ENCODE measurements at places on chromosomes 3 and 15.

DNA sequence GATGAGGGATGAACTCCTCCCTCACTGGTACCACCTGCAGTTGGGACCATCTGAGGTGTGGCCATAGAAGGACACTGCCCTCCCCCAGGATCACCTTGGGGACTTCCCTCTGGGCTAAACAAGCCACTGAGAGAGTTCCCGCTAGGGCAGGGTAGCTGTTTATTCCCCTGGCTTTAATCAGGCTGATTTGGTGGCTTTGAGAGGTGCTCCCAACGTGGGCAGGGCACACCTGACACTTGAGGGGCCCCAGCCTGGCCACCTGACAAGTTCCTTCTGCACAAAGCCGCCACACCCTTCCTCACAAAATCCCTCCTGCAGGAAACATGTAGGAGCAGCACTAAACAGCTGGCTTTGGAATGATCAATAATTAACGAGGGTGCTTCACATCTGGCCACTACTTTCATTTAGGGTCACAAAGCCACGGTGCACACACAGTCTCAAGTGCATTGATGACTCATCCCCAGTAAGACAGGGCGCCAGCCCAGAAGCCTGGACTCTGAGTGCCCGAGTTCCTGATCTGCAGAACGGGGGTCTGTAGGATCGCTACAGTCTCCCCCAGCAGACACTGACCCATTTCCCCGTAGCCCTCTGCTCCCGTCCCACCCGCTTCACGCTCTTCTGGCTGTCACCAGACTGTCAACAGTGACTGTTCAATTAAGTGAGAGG, 75.1 kb downstream of the ATP10A start:
- H3K36me3 ChIP-seq, result no peaks in the 10 kb centered on the region
- no peak overlapping the region for H3K4me3 ChIP-seq
- H3K27ac ChIP-seq, result no peak overlapping the region
- peaks cover 51% of the 10 kb centered on the region for H3K4me1 ChIP-seq

GRCh38 chr15:90774731-90775514, 57.8 kb downstream of the BLM start:
- no peaks in the 10 kb centered on the region for H3K27me3 ChIP-seq
- no peak overlapping the region for H3K27ac ChIP-seq
- no peak overlapping the region for H3K4me3 ChIP-seq
- peaks cover 67% of the 10 kb centered on the region for H3K36me3 ChIP-seq

DNA sequence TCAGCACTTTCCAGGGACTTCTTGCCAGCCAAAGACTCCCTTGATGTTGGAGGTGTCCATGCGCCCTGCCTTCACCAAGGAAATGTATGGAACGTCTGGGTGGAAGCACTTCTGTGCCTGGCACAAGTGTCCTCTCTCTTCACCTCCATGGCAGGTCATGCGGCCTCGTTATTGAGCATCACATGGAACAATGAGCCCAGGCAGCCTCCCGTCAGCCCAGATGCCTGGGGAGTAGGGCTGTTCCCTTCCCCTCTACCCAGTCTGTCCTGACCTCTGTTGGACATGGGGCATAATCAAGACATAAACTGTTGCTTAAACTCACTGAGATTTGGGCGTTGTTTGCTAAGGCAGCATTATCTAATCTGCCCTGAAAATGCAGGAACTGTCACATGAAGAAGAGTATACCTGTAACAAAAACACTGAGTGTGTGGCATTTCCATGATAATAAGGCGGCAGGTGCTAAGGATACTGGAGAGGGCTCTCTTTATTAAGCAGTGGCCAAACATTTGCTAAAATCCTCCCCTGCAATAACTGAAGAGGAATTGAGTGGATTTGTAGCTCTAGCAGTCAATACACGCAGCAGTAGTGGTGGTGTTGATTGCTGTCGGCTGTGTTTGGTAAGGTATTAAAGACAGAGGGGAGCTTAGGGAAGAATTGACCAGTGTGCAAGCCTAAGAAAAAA, 338.2 kb upstream of the ATP10A start:
- no peaks in the 10 kb centered on the region for H3K27me3 ChIP-seq
- H3K4me1 ChIP-seq, result no peaks in the 10 kb centered on the region
- H3K4me3 ChIP-seq, result no peak overlapping the region
- no peak overlapping the region for H3K27ac ChIP-seq

- no peaks in the 10 kb centered on the region for H3K36me3 ChIP-seq
- no peak overlapping the region for H3K4me3 ChIP-seq
- no peak overlapping the region for H3K27ac ChIP-seq
- H3K4me1 ChIP-seq, result no peaks in the 10 kb centered on the region
- no peaks in the 10 kb centered on the region for H3K27me3 ChIP-seq
Measured at GRCh38 chr3:82208002-82208710, 446.7 kb upstream of the GBE1 start.

- no peaks in the 10 kb centered on the region for H3K36me3 ChIP-seq
- H3K4me1 ChIP-seq, result no peaks in the 10 kb centered on the region
- no peak overlapping the region for H3K27ac ChIP-seq
- no peak for DNase-seq
- H3K27me3 ChIP-seq, result peaks cover 5% of the 10 kb centered on the region
Measured at GRCh38 chr15:81516461-81516860, 142.4 kb upstream of the TMC3 start.

DNA sequence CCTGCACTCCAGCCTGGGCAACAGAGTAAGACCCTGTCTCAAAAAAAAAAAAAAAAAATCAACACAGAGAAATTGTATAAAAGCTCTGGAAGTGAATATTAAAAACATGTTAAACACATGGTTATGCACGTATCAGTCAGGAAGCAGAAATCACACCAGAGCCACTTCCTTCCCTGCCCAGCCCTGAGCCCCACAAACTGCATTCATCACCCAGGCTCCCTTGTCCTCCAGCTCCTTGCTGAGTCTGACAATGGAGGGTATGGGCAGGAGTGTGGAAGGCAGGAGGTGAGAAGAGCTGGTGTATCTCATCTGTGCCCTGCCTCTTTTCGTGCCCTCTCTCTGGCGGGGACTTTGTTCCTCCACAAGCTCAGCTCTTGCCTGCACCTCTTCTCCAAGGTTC, 12.1 kb upstream of the LOXL1 start:
- peak overlapping the region; percentile 81 for H3K27ac ChIP-seq
- DNase-seq, result peak; percentile 51
- H3K27me3 ChIP-seq, result no peaks in the 10 kb centered on the region
- H3K4me1 ChIP-seq, result peaks cover 55% of the 10 kb centered on the region

GRCh38 chr15:88989578-88989977, 76.4 kb upstream of the MFGE8 start:
- no peaks in the 10 kb centered on the region for H3K36me3 ChIP-seq
- H3K27me3 ChIP-seq, result peaks cover 23% of the 10 kb centered on the region
- no peak overlapping the region for H3K4me3 ChIP-seq
- no peak for DNase-seq
